ENCODE measurements at places on chromosomes 7 and 10.

- DNase-seq: no peak
Measured at GRCh38 chr10:86410542-86411124, 44.0 kb upstream of the GRID1 start.

- DNase-seq: peak; percentile 23
Measured at GRCh38 chr10:117616179-117616578, 73.6 kb downstream of the EMX2 start.

GRCh38 chr10:110612629-110613028 lies 31.5 kb upstream of the RBM20 start:
- no peak for DNase-seq

GRCh38 chr10:99344715-99345114 lies 15.6 kb downstream of the CNNM1 start:
- DNase-seq: no peak

DNA sequence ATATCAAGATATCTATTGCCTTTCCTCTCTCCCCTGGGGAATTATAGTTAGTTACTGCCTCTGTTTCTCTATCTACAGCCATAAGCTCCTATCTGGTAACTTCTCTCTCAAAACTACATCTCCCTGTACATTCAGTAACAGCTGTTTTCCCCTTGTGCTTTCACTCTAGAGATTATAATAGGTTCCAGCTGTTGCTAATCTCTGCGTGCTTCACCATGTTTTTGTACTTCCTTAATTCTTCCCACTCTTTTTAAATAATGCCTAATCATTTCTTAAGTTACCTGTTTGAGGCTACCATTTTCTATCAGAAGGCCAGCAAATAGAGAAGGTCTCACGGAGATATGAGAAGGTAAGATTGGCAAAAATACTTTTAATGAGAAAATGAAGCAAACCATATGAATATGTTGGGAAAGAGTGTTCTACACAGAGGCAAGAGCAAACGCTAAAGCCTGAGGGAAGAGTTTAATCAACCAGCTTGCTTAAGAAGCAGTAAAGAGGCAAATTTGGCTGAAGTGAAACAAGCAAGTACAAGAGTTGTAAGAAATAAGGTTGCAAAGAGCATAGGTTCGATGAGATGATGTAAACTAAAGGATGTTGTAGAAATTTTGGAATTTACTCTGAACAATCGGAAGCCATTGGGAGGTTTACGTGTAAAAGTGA lies 101.9 kb upstream of the HGF start:
- DNase-seq: no peak

DNA sequence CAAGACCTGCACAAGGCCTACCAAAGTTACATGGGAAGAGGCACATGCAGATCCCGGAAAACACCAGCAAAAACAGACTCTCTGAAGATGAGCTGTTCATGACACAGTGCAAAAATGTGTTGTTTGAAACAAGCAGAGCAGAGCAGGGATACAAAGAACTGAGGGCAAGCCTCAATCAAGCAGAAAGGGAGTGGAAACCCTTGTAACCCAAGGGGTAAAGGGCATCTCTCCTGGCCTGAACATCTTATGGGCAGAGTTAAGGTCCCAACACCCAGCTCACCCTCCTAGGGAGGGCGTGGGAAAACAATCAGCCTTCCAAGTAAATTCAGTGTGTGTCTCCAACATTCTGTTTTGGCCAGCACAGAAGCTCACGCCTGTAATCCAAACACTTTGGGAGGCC lies 10.5 kb downstream of the PSPH start:
- DNase-seq: no peak

DNA sequence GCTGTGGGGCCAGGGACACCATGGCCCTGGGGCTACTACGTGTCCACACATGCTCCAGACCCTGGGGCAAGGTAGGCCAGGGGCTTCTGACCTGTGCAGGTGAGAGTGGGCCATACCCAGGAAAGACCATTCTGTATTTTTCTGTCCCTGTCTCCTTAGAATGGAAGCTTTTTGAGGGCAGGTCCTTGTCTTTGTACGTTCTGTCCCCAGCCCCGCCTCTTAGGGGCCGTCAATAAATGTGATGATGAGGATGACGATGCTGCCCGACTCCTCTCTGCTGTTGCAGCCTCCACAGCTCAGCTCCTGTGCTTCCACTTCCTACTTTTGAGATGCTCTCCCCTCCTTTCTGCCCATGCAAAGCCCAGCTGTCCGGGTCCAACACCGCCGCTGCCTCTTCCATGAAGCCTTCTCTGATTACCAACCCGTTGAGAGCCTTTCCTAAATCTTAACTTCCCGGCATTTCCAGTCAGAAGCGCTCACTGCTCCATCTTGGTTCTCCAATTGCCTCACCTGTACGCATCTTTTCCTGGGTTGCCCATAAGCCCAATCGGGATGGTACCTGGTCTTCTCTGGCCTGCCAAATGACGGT lies 4.3 kb downstream of the VPS37D start:
- DNase-seq: no peak

DNA sequence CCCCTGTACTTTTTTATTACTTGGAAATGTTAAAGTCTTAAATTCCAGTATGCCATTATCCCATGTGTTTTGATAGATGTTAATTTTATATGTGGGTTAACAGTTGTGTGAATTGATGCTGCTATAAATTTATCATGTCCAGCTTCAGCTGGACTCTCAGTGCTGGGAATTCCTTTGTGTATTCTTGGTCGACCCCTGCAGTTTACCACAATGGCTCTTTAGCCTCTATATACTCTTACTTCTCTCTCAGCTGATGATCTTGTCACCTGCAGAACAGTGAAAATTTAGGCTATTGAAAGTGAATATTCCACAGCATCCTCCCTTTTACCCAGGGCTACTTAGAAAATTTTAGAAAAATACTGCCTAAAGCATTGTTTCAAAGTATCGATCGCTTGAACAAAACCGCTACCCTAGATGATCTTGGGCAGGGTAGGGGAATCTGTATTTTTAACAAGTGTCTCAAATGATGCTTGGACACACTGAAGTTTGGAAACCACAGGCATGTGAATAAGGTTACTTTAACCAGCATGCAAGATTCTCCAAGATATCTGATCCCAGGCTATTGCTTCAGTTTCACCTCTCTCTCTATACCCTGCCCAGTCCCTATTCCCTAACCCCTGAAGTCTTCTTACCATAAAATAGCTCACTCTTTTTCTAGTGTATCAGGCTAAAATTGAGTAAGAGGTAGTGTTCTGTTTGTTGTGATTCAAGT lies 25.4 kb downstream of the LCOR start:
- no peak for DNase-seq
